ENCODE measurements at places on chromosomes 11 and 22.

DNA sequence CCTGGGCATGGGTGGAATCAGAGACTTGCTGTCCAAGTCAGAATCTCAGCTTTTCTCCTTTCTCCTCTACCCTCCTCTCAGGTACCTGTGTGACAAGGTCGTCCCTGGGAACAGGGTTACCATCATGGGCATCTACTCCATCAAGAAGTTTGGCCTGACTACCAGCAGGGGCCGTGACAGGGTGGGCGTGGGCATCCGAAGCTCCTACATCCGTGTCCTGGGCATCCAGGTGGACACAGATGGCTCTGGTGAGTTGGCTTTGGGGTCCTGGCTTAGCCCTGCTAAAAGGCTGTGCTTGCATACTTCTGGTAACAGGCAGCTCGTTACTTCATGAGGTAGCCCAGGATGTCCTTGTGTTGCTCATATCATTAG lies 10.7 kb downstream of the MCM5 start:
- DNase-seq = no peak

DNA sequence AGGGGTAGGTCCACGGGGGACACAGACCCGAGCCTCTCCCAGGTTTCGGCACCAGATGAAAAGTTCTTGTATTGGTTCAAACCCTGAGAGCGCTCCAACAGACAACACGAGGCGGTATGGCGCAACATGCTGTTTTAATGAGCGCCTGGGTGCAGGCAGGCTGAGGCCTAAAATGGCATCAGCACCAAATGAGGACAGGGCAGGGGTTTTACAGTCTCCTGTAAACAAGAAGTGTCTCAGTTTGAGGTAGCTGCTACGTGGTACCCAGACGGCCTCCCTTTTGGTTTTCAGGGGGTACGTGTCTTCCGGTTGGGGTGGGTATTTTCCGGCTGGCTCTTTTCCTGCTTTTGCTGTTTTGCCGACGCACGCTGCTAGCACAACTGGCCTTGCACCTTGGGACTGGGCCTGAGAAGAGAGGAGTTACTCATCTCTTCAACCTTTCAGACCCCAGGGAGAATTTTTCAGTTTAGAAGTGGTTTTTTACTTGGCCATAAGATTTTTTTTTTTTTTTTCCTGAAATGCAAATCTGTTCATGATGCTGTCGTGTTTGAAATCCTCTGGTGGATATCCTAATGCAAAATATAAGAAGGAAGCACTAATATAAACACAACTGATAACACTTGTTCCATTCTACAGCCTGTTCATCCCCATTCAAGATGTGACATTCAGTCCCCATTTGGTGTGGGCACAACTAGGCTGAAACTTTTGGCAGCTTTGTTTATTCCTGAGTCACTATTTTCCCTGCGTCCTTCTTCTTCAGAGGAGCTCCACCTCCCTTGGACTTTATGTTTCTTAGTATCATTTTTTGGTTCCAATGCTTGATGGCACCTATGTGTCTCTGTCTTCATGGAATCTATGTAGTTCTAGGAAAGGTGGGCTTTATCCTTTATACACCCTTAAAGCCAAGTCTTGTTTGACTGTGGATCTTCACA lies 6.5 kb downstream of the PPFIBP2 start:
- no peak for DNase-seq

- no peak for DNase-seq
Measured at GRCh38 chr11:69567951-69568808, 72.8 kb upstream of the CCND1 start.

DNA sequence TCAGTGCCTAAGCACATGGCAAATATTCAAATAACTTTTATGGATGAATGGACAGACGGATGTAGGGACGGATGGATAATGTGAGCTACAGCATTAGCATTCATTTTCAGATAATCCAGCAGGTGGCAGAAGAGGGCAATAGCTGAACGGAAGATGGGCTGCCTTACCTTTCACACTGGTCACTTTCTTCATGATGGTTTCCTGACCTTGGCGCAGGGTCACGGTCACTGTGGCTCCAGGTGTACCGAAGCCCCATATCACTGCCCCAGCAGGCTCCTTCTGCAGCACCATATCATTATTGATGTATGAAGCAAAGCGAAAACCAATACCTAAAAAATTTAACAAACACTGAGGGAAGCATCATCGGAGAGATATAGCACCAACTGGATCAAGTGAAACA lies 4.3 kb downstream of the SIAE start:
- DNase-seq = no peak

- DNase-seq = no peak
Measured at GRCh38 chr11:126797457-126798169, 203.0 kb downstream of the KIRREL3 start.

DNA sequence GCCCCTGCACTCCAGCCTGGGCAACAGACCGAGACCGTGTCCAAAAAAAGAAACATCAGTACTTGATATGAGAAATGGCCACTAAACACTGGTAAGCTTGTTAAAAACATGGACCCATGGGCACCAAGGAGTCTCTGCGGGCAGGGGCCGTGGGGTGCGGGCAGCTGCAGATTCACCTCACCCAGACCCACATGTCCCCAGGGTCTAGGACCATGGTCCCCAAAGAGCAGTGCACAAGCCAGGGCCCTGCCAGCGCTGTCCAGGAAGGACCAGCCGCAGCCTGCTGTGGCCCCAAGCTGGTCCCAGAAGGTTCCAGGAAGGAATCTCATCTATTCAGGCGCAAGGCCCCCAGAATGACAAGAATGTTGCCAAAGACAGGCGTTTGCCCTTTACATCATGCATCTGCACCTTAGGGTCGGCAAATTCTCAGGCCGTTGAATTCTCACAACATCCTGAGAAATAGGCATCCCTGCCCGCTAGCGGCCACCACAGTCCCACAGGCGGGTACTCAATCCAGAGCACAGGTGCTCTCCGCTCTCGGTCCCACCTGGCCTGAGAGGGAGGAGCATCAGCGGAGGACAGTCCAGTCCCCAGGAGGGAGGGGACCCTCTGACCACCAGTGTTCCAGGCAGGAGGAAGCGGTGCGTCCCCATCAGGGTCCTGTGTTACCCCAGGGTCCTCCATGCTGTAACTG lies 9.5 kb downstream of the YPEL1 start:
- no peak for DNase-seq

DNA sequence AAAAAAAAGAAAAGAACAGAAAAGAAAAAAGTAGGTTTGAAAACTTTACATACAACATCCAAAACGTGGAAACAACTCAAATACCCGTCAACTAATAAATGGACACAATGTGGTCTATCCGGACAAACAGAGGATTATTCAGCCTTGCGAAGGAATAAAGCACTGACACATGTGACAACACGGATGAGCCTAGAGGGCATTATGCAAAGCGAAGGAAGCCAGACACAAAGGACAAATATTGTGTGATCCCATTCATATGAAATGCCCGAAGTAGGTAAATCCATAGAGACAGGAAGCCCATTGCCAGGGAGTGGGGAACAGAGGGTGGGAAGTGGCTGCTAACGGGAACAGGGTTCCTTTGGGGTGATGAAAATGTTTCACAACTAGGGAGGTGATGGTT lies 11.8 kb downstream of the RFPL1 start:
- DNase-seq = no peak

DNA sequence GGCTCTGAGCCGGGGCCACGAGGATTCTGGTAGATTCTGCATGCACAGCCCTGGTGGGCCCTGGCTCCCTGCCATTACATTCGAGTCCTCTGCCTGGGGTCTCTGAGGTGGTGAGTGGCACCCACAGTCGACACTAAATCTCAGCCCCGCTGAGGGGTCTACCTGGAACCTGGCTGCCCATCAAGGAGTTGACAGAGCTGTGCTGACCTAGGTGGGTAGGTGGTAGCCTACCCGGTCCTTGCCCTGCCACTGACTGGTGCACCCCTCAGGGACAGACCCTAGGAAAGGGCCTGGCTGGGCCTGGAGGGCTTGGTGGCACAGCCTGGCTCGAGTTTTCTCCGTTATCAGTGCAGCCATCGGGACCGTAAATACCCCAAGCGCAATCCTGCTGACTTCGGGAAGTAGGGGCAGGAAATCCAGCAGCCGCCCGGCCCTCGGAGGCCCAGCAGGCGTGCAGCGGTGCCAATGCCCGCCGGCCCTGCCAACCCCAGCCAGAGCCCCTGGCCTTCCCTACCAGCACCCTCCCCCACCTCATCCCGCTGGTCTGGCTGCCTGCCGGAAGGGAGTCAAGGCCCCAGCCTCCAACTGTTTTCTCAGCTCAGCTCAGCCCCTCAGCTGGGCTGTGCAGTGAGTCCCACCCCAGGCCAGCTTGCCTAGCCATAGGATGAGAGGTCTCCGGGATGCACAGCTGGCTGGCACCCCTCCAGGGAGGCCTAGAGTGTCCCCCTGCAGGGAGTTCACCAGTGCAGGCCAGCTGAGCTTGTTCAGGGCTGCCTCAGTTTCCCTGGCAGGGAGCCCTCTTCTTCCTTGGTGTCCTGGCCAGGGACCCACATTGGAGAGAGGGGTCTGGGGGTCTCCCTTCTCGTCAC lies 80.4 kb upstream of the KCNQ1OT1 start:
- DNase-seq = no peak

DNA sequence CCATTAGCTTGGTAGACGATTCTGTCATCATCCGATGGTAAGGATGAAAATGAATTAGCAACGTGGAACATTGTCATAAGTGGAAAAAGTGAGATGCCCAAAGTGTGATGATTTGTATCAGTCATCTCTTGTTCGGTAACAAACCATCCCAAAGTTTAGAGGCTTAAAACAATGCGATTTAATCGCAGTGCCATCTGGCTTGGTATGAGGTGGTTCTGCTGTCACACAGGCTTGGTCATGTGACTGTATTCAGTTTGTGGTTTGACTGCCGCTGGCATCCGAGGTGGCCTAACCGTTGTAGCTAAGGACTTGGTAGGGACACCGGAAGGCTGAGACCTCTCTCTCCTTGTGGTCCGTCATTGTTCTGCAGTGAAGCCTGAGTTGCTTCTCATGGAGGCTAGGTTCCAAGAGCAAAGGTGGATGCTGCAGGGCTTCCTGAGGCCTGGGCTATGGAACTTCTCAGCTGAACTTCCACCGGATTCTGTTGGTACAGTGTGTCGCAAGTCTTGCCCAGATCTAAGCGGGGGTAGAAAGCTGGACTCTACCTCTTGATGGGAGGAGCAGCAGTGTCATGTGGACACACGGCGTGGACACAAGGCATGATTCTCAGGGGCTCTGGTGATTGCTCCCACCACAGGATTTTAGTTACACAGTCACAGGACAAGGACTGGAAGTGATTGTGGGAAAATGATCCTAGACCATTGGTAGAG lies 36.3 kb downstream of the BCR start:
- no peak for DNase-seq

GRCh38 chr11:131689049-131689925 lies 318.9 kb downstream of the NTM start:
- DNase-seq = no peak

GRCh38 chr11:104183593-104183992 lies 19.6 kb upstream of the PDGFD start:
- DNase-seq = no peak

GRCh38 chr11:74559934-74560309 lies 32.5 kb upstream of the POLD3 start:
- DNase-seq = no peak

- no peak for DNase-seq
Measured at GRCh38 chr11:70581991-70582885, 183.9 kb downstream of the CTTN start.

GRCh38 chr11:108727665-108728064 lies 62.8 kb downstream of the DDX10 start:
- no peak for DNase-seq

DNA sequence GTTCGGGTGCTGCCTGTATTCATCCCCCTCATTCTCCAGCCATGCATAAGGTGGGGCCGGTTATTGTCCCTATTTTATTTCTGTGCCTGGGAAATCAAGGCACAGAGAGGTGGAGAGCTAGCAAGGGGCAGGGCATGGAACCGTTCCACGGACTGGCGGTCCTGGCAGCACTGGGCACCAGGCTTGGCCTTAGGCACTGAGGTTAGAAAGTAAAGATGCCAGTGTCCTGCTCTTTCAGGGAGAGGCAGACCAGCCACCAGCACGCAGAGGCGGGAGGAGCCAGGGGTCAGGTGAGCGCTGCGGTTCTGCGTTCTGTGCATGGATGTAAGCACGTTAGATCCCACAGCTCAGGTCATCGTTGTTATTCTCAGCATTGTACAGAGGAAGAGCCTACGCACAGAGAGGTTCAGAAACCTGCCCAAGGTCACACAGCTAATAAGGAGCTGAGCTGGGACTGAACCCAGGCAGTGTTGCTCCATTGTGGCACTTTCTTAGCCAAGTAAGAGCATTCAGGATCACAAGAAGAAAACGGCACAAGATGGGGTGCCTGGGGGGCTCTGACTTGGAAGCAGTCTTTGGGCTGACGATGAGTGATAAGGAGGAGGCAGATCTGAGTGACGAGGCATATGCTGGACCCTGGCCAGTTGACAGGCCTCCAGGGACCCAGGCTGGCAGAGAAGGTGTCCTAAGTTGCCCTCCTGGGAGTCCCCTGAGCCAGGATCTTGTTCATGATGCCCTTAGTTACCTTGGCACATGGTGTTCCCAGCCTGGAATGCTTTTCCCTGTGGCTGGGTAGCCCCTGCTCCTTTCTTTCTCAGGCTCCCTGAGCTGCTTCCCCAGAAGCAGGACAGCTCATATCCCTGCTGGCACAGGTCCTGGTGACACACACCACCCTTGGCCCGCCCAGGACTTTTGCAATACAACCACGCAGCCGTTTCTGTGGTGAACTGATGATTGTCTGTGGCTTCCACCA lies 41.1 kb downstream of the OSBPL5 start:
- no peak for DNase-seq

DNA sequence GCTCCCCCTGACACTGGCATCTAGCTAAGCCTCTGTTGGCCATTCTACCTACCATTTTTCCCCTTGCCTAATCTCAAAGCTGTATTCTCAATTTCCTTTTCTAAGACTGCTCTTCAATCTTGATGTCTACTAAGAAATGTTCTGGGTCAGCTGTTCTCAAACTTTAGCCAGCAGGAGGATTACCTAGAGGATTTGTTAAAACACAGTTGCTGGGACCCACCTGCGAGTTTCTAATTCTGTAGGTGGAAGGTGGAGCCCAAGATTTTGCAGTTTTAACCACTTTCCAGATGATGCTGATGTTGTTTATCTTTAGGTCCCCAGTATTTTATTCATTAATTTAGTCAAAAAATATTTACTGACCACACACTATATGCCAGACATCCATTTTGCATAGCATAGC lies 9.3 kb upstream of the ARHGAP42 start:
- no peak for DNase-seq

GRCh38 chr11:102626676-102627075 lies 1.5 kb upstream of the MMP20 start:
- DNase-seq = no peak

- DNase-seq = no peak
Measured at GRCh38 chr11:86537541-86538222, 134.7 kb downstream of the ME3 start.

GRCh38 chr22:49535527-49536125 lies 292.0 kb downstream of the BRD1 start:
- DNase-seq = no peak

GRCh38 chr11:57460758-57461749 lies 726 bp downstream of the RTN4RL2 start:
- DNase-seq = no peak
